GM13976 (cell line): ENCODE measurements at places on chromosomes 16 and 17.

- DNase-seq = no peak
These were observed 14.1 kb upstream of the YWHAE start for GRCh38 chr17:1414001-1414574.

DNA sequence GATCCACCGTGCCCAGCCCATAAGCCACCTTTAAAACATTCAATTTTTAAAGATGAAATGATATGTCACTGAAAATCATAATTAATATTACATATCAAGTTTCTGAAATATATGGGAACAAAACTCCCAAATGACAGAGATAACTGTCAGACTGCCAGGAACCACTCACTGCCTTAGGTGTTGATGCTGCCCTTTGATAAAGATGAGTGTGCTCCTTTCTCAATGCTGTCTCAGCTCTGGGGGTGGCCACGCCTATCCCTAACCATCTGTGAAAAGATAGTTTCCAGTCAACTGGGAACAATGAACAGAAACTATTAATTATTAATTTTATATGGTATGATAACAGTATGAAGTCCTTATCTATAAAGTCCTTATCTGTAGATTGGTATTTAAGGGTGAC, 177.7 kb downstream of the MYO1D start:
- no peak for DNase-seq

DNA sequence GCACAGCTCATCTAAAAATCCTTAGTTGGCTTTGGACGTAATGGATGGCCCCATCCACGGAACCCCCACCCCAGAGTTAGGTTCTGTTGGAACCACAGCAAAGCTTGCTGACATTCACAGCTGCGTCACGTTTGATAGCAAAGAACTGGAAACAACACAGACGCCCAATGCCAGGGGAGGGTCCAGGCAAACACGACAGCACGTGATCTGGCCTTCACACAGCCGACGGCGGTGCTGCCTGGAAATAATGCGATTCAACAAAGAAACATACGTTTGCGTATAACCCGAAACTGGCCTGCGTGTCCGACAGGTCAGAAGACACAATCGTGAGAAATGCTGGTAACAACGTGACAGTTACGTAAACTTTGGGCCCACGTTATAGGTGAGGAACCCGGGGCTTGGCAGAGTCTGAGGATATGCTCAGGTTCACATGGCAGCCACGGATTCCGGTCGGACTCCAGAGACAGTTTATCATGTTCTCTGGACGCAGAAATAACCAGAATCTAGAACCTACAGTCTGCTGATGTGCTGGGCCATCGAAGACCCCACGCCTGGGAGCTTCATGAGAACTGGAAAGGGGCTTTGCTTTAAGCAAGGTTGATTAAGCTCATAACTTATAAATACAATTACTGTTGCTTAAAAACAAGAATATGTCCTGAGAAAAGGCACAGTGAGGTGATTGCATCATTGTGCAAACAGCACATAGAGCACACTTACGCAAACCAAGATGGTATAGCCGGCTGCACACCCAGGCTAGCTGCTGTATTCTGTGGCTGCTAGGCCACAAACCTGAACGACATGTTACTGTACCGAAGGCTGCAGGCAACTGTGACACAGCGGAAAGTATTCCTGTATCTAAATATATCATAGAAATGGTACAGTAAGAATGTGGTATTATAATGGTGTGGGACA, 70.4 kb downstream of the RPH3AL start:
- no peak for DNase-seq

- DNase-seq = no peak
These were observed 4.0 kb upstream of the SMTNL2 start for GRCh38 chr17:4580291-4580690.
